Stimulated activated CD4-positive, alpha-beta T cell treated with anti-CD3 and anti-CD28 coated beads, TNF-alpha, amount 100 ng/mL, for 1 hour (primary cell): ENCODE measurements at places on chromosomes 16 and 17.

DNA sequence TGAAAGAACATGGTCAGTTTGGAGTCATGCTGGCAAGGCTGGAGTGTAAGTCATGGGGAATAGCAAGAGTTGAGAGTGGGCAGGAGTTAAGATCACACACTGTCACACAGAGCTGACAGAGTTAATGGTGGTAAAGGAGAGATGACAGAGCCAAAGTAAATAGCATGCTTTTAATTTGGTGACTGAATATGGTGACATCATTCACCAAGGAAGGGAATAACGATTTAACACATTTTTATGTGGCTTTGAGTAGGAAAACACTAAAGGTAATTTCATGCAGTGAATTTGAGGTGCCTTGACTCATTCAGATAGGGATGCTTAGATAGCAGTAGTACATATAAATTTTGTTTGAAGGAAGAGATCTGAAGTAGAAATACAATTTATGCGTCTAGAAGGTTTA lies 42.1 kb downstream of the SYNRG start:
- no peak for DNase-seq

GRCh38 chr16:81621496-81621895 lies 157.6 kb upstream of the PLCG2 start:
- no peak for DNase-seq

- no peak for DNase-seq
Observed at GRCh38 chr17:59178266-59178985, 22.9 kb downstream of the PRR11 start.

DNA sequence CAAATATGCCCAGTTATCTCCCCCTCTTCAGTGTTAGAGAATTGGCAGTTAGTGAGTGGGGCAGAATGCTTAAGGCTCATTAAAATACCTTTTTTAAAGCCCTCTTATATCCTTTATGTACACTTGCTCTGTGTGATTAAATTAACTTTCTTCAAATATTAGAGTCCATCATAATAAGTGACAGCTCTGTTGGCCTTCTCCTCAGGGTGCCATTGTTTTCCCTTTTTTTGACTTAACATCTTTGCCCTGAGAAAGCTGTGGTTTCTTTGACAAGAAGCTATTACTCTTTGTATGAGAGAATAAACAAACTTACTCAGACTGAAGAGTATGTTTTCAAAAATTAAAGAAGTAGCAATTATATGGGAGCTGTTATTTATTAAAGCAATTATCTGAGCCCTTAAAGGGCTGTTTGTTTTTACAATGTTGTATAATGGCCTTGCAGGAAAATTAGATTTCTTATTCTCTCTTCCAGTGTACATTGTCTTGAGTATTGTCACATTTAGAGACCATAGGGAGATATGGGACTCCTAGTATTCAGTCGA lies 13.4 kb downstream of the RBBP6 start:
- DNase-seq, result no peak

DNA sequence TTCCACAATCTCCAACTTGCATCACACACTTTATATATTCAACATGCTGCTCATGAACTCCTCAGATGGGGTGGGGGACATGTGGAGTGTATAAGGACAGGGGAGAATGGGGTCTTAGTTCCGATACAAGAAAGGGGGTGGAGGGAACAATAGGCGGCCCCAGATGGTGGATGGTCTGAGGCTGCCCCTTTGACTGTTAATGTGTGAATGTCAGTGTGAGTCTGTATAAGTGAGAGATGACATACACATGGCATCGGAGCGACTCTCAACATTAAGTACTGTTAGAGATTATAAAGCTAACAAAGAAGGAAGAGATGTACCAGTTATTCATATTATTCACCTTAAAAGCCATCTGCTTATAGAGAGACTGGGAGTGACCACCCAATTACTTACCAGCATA lies 193.1 kb downstream of the AXIN2 start:
- no peak for DNase-seq

GRCh38 chr17:38579934-38580333 lies 25.8 kb downstream of the SRCIN1 start:
- DNase-seq, result no peak

- no peak for DNase-seq
Observed at GRCh38 chr16:86195863-86196630, 297.1 kb downstream of the IRF8 start.

- DNase-seq, result no peak
Observed at GRCh38 chr16:50502616-50503011, 45.6 kb upstream of the NKD1 start.

DNA sequence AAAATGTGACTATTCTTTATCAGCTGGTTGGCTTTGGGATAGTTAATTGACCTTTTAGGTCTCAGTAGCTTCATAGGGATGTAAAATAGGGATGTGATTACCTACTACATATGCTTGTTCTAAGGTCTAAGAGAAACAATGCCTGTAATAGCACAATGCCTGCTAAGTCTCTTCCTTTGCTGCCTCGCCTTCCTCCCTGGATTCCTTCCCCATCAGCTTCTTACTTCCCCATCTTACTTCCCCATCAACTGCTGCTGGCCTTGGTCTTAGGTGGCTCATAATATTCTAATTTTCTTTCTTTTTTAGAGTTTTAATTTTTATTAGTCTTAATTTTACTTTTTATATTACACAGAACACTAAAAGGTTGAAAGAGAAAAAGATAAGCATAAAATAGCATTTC lies 59.2 kb upstream of the GOT2 start:
- no peak for DNase-seq

- DNase-seq, result no peak
Observed at GRCh38 chr17:17822189-17822588, 14.6 kb downstream of the SREBF1 start.

DNA sequence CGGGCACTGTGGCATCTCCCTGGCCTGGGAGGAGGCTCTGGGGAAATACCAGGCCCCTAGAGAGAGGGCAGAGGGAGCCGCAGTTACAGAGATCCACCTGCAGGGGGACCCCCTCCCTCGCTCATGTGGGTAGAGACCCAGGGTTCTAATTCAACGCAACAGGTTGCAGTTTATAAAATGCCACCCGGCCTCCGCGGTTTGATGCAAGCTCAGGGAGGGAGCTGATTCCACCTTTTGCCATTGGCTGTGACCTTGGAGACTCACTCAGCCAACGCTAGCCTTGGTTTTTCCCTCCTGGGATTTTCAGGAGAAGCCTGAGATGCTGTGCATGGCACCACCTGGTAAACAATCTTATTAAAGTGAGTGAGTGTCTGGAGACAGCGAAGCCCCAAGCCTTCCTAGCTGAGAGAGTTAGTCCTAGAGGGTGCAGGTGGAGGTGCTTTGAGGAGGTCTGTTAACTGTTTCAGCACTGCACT lies 12.1 kb downstream of the TTLL6 start:
- peak; percentile 62 for DNase-seq

DNA sequence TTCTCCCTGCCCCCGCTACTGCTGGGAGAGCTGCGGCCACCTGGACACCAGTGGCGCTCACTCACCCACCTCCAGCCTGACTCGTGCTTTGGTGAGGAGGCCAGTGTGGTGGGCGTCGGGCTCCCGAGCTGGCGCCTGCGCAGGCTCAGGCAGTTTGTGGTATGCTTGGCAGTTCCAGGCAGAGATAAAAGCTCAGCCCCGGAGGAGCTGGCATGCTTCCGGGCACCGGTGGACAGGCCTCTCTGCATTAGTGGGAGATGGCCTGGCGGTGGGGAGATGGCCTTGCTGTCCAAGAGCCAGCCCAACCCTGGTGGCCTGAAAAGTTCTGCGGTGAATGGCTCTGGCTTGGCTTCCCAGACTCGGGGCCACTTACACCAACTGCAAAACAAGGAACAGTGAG lies 4.1 kb downstream of the ADGRG1 start:
- DNase-seq, result no peak

- DNase-seq, result no peak
Observed at GRCh38 chr16:67673712-67674580, 7.3 kb downstream of the C16orf86 start.

GRCh38 chr17:5950878-5951277 lies 119.3 kb upstream of the WSCD1 start:
- DNase-seq, result no peak

DNA sequence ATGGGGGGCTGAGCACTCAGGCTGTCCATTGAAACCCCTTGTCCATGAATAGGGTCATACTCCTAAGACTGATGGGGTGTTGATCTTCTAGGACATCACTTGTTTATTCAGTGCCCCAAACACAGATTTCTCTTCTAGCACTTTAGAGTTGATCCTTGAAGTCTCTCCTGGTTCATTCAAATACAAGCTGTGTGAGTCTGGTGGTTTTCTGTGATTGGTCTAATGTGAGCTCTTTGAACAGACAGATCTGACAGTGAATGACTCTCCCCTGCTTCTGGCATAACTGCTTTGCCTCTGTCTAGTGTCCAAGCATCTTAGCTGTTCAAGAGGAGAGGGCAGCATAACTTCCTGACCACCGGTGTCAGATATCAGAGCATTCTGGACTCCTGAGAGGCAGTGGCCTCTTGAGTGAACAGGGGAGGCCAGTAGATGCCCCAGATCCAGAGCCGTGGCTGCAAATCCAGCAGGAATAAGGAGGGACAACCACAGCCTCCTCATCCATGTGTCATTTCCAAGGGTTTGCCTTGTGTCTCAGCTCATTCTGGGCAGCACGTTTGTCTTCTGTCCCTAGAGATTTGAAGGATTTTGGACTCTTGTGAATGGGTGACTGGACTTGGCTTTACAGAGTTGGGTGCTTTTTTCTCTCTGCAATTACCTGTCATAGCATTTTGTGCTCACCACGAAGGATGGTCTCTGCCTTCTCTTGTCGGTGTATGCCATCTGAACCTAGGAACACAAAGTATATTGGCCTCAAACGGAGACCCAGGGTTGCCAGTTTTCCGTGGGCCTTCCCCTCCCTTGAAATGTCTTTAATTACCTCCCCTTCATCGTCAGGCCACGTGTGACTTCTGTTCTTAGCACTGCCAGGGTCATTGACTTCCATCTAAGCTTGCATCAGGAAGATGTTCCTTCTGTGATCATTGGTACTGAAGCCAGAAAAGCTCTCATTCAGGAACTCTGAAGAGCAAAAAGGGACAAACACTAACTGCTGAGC lies 13.9 kb upstream of the CLEC18C start:
- DNase-seq, result no peak

GRCh38 chr17:8693328-8693727 lies 51.3 kb downstream of the CCDC42 start:
- no peak for DNase-seq

GRCh38 chr16:86498155-86498670 lies 12.1 kb upstream of the FOXF1 start:
- no peak for DNase-seq

DNA sequence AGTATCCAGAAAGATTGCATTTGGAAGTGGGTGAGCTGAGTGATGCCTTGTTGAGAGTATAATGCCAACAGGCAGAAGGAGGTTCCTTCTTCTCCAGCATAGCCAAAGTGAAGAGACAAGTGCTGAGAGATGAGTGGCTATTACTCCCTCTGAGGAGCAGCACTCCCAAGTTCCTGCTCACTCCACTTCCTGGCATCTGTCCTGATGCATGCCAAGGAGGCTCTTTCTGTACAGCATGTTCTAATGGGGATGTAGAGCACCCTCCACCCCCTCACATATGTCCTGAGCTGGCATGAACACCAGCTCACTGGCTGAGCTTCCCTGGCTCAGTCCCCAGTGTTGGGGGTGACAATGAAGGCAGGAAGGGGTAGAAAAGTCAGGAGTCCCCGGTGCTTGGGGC lies 44.2 kb upstream of the DNAH9 start:
- no peak for DNase-seq

DNA sequence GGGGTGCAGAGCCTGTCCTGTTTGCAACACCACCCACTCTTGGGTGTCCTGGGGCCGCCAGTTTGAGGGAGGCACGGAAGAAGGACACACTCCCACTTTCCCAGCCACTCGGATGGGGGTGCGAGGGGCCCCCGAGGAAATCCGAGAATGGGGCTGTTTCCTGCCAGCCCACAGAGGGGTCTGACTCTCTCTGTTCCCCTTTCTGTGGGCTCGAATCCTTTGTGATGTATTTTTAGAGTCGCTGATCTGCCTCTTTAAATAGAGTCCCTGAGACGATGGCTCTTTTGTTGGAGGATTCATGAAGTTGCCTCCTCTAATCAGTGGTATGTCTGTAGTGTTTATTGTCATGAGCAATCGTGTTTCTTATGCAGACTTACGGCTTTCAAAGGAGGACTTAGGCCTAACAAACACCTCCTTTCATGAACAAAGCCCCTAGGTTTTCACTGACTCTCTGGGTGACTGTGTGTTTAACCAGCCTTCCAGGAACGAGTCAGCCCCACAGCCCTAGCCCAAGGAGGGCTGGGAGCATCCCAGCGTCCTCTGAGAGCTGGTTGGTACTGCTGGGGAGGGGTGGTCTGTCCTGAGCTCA lies 29.1 kb downstream of the CIBAR2 start:
- no peak for DNase-seq

DNA sequence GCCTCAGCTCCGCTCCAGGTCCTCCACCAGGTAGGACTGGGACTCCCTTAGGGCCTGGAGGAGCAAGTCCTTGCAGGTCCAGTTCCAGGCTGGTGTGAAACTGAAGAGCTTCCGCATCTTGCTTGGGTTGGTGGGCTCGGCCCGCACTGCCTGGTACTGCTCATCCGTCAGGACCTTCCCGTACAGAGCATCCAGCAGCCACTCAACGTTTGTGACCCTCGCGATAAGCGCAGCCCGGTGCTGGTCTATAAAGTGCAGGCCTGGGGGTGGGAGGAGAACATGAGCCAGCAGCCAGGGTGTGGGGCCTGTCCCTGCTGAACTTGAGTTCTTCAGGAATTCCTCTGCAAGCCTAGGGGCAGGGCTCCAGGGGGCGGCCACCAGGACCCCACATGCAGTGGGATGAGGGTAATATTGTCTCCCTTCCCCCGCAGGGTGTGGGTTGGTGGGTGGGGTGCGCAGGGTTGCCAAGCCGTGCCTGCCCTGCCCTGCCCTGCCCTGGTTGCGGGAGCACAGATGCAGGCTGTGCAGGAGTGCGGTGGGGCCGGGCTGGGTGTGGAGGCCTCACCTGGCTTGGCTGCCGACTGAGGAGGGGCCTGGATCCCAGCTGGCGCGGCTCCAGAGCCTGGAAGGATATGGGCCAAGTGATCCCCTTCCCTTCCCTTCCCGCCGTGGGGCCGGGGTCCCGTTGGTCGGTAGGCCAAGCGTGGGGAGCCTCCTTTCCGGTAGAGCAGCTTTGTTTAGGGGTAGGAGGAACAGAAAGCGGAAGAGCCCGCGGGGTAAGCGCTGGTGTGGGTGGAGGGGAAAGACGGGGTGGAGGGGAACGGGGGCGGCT lies 762 bp downstream of the PYCARD start:
- no peak for DNase-seq

- DNase-seq, result no peak
Observed at GRCh38 chr17:64622931-64623654, 39.0 kb downstream of the SMURF2 start.

DNA sequence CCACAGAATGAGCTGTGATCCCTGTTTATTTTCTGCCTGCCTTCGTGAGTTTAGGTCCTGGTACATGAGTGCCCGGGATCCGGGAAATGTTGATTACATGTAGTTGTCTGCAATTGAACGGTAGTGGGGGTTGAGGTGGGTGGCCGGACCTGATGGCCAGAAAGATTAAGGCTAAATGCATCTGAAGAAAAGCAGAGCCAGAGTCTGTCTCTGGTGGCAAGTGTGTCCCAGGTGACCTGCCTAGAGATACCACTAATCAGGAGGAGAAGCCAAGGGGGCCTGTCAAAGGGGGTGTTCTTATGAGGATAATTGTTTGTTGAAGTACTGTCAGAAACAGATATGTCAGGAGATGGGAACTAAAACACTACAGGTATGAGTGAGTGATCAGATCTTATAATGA lies 154.0 kb upstream of the ASIC2 start:
- DNase-seq, result no peak
